ENCODE measurements at places on chromosomes 3 and 15.

- DNase-seq, result no peak
Observed at GRCh38 chr15:70356062-70356860, 258.5 kb upstream of the TLE3 start.

GRCh38 chr3:8558645-8559044 is 57.0 kb downstream of the LMCD1 start:
- no peak for DNase-seq

DNA sequence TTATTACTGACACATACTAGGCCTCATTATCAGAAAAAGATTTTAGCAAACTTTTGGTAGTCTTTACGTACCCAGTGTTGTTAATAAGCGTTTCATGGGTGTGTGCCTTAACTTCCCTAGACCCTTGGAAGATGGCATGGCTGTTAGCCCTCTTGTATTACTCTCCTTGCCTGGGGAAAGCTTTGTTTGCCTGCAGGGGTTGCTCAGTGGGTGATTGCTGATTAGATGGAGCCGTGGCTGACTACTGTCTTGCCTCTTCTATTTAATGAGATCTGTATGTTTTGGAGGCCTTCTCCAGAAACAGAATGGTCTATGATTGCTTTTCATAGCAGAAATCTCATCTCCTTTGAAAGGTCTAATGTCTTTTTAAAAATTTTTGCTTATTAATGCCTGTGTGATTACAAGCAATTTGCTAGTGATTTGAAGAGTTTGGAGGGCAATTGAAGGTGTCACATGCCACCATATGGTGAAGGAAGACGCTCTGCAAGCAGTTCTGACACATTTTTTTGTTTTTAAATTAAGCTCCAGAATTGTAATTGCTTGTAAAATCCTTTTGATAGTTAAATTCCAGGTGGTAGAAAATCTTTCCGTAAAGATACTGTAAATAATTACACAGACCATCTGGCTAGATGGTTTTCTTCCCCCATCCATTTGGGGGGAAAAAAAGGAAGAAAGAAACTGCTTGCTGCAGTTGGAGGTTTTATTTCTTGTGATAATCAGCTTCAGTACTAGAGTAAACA is 11.4 kb upstream of the C3orf20 start:
- no peak for DNase-seq

- DNase-seq, result no peak
Observed at GRCh38 chr15:91150502-91151160, 50.6 kb downstream of the SV2B start.
